ENCODE measurements at places on chromosomes 5 and 9.

DNA sequence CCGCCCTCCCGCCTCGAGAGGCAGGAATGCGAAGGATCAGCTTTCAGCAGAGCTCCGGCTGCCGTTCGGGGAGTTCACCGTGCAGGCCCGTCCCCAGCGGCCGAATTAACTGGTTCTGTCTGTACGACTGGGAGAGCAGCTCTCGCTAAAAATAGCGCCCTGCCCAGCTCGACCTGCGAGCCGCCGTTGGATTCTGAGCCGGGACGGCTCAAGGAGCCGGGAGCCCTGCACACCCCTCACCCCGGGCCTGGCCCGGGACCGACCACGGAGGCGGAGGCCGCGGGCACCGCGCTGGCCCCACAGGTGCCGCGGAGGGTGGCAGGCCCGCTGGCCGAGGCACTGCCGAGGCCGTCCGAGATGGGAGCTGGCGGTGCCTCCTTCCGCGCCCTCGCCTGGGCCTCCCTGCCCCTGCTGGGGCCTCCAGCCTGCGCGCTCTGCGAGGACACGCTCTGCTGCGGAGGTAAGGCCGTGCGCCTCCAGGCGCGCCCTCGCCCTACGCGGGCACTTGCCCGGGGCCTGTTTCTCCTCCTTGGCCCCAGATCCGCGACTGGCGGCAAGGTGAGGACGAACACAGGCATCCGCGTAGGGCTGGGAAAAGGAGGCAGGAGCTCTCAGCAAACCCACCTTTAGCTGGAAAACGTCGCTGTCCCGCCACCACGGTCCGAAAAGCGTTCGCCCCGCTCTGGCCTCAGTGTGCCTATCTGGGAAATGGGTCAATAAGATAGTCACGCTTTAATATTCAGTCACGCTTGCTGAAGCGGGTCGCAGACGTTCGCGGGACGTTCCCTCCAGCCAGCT lies 53.1 kb upstream of the DAB2IP start:
- peak; percentile 90 for DNase-seq

- no peak for DNase-seq
These were observed 169.3 kb downstream of the MACROH2A1 start for GRCh38 chr5:135229679-135230132.

GRCh38 chr9:92332577-92333281 lies 7.0 kb downstream of the CENPP start:
- no peak for DNase-seq

DNA sequence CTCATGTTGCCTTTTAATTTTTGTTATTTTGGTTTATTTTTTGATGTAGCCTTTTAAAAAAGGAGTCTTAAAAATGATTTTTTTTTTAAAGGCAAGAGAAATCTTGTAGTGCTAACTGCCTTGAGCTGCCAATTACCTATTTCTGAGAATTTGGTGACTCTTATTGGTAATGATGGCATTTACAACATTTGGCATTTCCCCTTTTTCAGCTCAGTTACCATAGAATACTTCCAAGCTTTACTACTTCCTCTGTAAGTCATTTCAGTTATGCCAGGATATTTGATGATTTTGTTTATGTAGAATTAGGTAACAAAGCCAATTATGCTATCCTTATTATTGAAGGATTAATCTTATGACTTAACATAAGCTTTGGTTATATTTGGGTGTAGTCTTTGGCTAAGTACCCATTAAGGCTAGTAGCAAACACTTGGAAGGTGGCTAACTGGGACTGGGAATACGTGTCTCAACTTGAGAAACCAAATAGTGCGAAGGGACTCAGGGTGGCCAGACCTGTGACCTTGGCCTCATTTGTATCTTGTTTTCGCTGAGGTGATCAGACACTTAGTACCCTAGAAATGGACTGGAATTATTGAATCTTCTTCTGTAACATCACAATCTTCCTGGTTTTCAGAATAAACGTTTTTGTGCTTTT lies 27.7 kb downstream of the CDC37L1 start:
- DNase-seq = no peak

DNA sequence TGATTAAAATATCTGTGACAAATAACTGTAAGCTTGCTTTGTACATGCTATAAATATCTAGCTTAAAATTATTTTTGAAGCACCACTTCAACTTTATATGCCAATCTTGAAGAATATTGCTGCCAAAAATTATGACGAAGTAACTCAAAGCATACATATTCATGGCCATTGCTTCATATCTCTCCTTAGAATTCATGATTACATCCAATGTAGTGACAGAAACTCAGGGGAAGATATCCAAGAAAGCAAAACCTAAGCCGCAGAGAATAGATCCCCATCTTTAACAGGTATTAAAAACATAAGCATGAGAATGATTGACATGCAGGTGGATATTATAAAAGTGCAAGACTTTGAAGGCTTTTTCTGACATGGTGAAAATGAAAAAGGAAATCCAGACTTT lies 100.8 kb upstream of the PLPPR1 start:
- no peak for DNase-seq

DNA sequence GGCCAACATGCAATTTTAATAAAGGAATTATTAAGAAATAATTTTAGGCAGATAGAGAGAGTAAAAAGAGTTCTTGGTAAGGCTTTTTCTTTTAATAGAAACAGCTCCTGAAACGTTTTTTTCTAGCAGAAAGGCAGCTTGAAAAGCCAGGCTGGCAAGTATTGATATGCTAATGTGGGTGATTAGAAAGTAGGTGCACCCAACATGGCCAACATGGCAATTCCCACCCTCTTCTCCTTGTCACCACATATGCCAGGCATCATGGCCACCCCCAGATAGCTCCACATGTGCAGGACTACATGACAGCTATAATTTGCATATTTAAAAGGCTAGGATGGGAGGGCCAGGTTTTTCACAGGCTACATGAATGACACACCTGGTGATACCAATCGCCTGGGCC lies 615.2 kb downstream of the PTPRD start:
- no peak for DNase-seq

GRCh38 chr9:35729700-35730485 lies 2.1 kb downstream of the TLN1 start:
- DNase-seq = peak; percentile 94

DNA sequence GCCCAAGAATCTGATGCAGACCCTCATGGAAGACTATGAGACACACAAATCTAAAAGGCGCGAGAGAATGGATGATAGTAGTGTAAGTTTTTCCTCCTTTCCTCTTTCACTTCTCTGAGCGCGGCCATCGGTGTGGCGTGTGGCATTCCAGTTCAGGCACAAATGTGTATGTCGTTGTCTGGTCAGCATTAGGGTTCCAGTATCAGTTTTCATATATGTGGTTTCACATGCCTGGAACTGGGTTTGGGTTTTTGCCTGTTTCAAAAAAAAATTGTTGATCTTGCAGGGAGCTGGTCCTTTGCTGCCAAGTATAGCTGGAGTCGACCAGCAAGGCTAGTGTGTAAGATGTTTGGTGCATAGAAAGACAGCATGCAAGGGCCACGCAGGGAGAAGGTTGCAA lies 51.5 kb downstream of the C9orf152 start:
- DNase-seq = no peak

DNA sequence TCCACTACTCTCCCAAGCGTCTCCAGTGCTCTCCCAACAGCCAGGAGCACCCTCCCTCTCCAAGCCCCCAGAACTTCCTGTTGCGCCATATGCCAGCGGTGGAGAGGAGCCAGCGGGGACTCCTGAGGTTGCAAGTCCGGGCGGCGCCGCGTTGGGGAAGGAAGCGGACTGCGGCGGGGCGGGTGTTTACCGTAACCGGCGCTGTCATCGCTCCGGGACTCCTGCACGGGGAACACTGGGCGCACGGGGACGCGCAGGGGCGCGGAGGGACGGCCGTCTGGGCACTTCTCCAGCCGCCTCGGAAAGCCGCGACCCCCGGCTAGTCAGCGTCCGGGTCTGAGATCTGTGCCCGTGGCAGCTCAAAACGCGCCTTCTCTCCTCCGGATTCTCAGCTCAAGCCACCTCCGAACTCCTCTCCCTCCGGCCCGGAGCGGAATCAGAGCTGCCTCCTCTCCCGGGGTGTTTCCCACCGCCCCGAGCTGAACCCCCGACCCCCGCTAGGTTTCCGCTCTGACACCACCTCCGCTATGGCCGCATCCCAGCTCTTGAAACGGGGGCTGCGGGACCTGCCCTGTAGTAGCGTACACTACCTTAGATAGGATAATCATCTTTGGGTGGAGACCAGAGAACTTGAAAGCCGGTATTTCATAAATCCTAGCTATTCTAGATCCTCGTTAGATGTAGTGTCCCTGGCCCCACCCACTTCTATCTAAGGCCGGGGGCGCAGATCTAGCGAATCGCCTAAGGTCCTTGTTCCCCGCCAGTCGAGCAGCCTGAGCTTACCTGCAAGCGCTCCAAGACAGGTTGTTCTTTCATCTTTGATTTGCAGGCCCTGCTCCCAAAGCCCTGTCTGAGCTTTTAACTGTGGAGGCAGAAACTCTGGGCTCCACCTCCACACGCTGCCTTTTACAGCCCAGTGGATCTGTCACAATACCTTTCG lies at the start of gene TRPM6:
Gene TRPM6, minus strand, starts transcription at position 881 of the 940 bp plus-strand sequence. Its CDS starts 65 bp downstream, at position 816.
- peak; percentile 81 for DNase-seq

DNA sequence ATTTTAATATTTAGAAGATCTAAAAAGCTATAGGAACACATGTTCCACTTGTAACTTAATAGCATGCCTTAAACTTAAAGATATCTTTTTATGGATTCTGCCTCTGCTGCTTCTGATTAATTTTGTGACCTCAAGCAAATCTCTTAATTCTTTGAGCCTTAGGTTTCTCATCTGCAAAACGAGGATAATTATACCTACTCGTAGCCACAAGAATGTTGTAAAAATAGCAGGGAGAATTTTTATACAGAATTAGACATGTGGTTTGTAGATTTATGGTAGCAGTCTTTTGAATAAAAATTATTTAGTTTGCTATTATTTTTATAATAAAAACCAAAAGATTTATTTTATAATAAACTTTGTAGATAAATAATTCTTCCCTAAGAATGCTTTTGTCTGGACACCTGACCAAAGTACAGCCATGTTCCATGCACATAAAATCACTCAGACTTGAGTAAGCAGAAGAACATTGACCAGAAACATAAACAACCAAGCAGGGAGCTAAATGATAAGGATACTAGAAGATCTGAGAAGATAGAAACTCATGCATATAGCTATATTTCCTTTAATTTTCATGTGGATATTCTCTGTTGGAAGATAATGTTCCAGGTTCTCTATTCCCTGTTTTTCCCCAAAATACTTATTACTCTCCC lies 18.5 kb downstream of the C9orf85 start:
- DNase-seq = peak; percentile 86

- no peak for DNase-seq
These were observed 10.5 kb downstream of the LNPEP start for GRCh38 chr5:96946381-96946780.

DNA sequence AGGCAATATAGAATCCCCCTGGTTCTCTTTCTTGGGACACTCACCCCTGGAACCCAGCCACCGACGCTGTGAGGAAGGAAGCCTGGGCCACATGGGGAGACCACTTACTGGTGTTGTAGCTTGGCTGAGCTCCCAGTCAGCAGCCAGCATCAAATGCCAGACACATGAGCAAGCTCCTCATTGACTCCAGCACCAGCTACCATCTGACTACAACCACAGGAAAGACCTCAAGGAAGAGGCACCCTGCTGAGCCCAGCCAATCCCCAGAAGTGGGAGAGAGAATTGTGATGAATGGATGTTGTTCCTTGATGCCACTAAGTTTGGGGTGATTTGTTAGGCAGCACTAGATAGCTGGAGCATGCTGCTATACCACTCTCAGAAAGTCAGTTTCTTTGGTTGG lies 36.0 kb downstream of the BNIP1 start:
- DNase-seq = peak; percentile 40

DNA sequence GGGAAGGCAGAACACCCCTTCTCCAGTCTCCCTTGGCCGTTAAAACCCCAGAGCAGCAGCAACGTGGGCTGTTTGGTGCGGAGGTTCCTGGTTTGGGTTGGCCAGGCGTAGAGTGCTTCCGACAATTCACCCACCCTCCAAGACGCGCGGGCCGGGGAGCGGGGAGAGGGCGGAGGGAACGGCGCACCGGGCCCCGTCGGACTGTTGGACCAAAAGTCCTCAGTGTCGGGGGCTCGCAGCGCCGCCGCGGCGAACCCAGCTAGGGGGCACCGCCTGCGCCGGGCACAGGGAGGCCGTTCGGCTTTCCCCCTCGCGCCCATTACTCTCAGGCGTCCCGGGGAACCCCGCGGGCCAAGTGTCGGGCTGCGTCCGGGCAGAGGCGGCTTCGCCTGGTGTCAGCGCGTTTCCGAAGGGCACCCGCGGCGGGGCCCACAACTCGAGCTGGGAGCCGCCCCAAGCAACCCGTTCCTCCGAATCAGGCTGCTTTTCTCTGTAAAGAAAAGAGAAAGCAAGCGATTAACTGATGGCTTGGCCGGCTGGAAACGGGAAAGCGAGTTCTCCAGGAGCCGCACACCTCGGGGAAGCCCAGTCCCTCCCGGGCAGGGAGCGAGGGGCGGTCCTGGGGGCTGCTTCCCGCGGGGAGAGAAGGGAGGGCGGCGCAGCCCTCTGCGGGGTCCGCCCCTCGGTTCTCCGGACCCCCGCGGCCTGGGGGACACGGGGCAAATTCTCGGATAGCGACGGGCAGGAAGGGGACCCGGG lies 145.5 kb downstream of the ERCC6L2 start:
- DNase-seq = peak; percentile 9

DNA sequence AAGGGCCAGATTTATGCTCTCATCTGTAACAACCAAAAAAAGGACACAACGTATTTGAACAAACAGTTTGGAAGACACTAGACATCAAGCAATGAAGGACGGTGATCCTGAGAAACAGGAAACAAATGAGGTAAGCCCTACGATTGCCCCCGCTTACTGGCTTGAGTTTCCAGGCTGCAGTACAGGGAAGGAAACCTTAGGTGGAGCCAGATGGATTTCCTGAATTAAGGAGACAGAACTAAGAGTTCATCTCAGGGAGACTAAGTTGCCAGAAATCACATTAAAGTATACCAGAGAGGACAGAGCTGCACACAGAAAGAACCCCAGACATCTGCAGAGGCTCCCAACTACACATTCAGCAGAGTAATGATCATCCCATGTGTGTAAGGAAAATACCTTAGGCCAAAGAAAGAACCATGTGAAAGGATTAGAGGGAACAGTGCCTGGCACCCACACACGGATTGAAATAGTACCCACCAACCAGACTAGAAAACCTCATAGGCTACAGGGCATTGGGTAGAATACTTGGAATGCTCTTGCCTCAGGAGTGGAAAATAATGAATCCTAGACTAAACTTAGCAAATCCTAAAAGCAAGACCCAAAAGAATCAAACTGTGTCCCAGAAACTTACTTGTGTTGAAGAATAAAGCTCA lies 99.3 kb upstream of the NIPBL start:
- peak; percentile 7 for DNase-seq

DNA sequence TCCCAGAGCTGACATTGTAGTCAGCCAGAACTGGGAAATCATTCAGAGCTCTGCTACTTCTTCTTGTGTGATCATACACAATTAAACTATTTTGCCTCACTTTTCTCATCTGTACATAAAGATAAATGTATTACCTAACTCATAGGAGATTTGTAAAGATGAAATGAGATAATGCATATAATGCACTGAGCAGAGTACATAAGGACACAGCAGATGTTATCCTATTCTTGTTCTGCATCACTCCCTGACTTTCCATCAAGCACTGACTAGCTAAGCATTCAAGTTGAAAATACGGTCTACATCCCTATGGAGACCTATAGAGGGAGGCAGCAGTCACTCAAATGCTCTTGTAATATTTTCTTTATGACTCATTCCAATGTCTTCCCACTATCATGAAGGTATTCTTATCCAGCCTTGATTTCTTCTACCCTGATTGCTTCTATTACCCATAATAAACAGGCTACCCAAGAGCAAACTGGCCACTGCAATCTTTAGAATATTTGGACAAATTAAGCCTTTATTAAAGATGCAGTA lies 16.3 kb upstream of the PRR16 start:
- DNase-seq = peak; percentile 73

Data from fibroblast of skin of right biceps (primary cell).